ENCODE measurements at places on chromosomes 6 and 20. TPM values are rescaled to one million over a fixed set of nuclear protein-coding genes. Genes with fewer than 3 reads are reported as not detected.

Gene SLC22A23
- total RNA-seq, result 22.9 TPM

Gene PTK6
- total RNA-seq, result 0.16 TPM

Gene SDHAF4
- 13.2 TPM for total RNA-seq

Gene DDAH2
- 115 TPM for total RNA-seq

DNA sequence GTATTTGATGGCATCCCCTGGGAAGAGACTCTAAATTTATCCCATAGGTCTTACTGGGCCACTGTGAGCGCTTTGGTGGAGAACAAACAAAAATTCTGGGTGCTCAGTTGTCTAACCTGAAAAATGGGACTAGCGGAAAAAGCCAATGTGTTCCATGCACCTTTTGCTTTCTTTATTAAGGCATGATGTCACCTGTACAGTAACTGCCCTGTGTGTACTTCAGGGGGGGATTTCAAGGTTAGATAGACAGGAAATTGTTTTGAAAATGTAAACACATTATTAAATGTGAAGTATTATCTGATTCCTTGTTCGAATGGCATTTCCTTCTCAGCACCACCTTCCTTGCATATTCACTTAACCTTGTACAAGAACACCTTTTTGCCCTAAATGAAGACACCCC, 1.2 kb upstream of the EDN1 start:
- H3K4me3 ChIP-seq, result peak overlapping the region; percentile 54
- H3K36me3 ChIP-seq, result no peaks in the 10 kb centered on the region
- peak overlapping the region; percentile 91 for H3K27ac ChIP-seq
- no peaks in the 10 kb centered on the region for H3K4me1 ChIP-seq
- no peaks in the 10 kb centered on the region for H3K27me3 ChIP-seq

DNA sequence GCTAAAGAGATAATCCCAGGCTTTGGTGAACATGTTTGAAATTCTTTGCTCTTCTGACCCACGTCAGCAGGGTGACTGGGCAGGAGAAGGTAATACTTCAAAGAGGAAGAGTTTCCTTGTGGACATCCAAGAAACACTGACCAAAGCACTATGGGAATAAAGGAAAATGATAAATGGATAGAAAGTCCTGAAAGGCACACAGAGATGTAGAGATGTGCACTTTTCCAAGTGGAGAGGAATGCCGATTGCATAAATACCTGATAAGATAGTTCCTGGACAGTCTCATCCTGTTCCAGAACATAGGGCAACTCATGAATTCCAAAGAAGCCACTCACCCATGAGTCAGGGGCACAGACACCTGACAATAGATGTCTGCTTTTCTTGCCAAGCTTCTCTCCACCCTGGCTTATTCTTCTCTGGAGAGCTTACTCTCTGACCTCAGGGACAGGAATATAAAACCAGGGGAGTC, 191.3 kb upstream of the FOXA2 start:
- DNase-seq, result no peak
- H3K36me3 ChIP-seq, result no peaks in the 10 kb centered on the region
- no peaks in the 10 kb centered on the region for H3K27me3 ChIP-seq
- H3K4me3 ChIP-seq, result no peak overlapping the region
- H3K4me1 ChIP-seq, result no peaks in the 10 kb centered on the region

DNA sequence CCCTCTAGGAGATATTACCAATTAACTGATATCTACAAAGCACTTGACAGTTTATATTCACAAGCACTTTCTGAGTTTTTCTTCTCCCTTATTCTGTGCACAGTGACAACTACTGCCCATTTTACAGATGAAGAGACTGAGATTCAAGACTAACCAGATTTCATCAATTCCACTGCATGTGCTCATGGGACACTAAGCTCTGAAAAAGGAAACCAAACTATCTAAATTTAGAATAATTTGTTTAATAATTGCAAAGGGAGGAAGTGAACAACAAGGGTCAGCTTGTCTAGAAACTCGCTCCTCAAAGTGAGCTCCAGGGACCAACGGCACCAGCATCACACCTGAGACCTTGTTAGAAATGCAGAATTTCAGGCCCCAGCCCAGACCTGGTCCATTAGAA, 50.8 kb upstream of the MYLIP start:
- H3K4me3 ChIP-seq, result no peak overlapping the region
- DNase-seq, result no peak
- no peaks in the 10 kb centered on the region for H3K27me3 ChIP-seq
- no peaks in the 10 kb centered on the region for H3K36me3 ChIP-seq

DNA sequence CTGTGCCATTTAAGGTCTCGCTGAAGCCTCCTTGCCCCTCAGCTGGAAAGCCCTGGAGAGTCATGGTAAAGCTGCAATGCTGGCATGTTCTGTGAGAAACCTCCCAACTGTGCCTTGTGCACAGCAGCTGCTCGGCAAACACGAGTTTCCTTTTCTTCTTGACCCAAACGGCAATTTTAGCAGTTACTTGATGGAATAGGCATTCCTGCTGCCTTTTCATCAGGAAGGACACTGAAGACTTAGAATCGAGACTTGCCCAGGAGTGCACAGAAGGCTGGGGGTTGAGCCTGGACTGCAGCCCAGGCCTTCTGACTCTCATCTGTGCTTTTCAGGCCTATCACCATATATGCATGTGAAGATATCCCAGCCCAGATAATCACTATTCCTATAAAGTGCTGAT, 28.7 kb upstream of the CLDN20 start:
- H3K4me3 ChIP-seq, result no peak overlapping the region
- H3K27ac ChIP-seq, result no peak overlapping the region
- H3K27me3 ChIP-seq, result no peaks in the 10 kb centered on the region
- no peak for DNase-seq
- H3K36me3 ChIP-seq, result no peaks in the 10 kb centered on the region

DNA sequence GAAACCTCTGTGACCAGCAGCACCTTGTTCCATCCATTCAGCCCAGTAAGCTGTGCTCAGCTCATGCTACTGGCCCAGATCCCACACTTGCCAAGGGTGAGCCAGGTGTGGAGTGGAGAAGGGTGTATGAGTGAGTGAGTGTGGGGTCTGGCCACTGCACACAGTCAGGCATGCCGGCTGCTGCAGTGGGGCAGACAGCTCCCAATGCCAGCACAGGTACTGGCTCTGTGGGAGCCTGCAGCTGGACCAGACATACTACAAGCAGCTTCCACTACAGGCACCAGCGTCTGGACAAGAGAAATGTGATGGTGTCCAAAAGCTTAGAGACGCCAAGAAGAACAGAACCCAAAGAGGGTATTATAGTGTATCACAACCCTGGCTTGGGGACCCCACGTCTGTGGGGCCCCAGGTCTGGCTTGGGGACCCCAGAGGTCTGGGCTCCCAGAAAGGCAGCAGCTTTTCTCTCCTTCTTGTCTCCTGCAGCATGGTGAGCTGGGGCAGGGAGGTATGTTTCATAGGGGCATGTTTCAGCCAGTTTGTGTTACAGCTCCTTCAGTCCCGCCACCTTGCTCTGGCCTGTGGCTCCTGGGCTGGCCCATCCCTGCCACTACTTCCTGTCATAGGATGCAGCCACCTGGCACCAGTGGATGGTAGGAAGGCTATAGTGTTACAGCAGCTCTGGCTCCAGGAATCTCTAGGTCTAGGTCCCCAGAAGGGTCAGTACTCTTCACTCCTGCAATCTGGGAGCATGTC, 152.4 kb upstream of the HSF2 start:
- no peak for DNase-seq
- no peak overlapping the region for H3K27ac ChIP-seq
- H3K4me3 ChIP-seq, result no peak overlapping the region
- H3K36me3 ChIP-seq, result no peaks in the 10 kb centered on the region
- H3K4me1 ChIP-seq, result no peaks in the 10 kb centered on the region
- no peaks in the 10 kb centered on the region for H3K27me3 ChIP-seq

DNA sequence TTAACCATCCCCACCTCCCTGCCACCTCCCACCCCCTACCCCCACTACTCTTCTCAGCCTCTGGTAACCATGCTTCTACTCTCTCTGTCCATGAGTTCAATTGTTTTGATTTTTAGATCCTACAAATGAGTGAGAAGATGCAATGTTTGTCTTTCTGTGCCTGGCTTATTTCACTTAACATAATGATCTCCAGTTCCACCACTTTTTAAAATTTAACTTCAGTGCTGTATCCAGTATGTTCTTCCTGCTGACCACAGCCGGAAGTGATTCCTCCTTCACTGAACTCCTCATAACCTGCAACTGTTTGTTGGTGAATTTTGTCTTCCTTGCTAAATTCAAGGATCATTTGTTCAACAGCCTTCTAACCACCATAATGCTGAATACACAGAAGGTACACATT, 3.9 kb downstream of the MAP7 start:
- no peaks in the 10 kb centered on the region for H3K27me3 ChIP-seq
- no peaks in the 10 kb centered on the region for H3K36me3 ChIP-seq
- no peak overlapping the region for H3K27ac ChIP-seq

All from breast epithelium (tissue), 4 donors.